ENCODE measurements at places on chromosomes 5 and 9.

DNA sequence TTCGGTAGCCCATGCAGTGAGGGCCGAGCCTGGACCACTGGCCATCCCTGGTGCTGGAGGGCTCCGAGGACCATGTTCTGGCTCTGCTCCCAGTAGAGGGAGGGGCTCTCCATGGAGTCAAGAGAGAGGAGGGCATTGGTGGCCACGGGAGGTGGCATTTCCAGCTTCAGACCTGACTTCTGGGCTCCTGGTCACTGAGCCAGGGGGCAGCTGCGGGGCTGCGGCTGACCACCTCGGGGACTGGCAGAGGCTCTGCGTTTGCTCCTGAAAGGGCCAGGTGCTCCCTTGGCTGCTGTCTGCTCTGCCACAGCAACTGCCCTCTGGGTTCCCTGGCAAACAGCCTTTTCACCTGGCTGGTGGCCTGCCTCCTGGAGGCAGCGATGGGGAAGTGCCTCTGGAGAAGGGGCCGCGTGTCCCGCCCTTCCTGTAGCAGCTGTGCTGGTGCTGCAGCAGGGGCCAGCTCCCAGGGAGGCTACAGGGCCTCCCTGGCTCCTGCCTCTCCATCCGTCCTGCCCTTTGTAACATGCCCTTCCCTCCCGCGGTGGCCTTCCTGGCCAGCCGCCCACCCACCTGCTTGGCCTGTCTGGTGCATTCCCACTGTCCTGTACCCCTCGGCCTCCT lies 144.6 kb downstream of the CACNA1B start:
- no peak for DNase-seq

DNA sequence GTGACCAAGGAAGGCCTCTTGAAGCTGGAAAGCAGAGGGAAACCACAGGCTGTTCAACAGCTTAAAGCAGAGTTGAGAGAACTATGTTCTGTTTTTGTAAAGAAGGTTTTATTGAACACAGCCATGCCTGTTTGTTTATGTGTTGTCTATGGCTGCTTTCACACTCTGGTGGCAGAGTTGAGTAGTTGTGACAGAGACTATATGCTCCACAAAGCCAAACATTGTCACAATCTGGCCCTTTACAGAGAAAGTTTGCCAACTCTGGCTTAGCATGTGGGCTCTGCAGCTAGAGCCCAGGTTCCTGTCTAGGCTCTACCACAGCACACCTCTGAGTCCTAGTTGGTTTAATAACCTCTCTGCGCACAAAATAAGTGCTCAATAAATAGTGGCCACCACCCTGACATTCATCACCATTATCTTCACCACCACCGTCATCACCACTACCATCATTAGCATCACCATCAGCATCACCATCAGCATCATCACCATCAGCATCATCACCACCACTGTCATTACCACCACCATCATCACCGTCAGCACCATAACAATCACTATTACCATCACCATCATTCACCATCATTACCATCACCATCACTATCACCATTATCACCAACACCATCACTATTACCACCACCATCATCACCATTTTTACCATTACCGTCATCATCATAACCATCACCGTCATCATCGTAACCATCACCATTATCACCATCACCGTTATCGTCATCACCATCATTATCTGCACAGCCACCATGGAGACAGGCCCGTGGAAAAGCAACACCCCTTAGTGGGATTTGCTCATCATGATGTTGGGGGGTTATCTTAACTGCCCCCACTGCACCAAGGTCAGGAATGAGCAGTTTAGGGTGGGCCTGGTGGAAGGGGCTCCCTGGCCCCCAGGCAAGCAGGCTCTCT lies 18.3 kb downstream of the AKNA start:
- DNase-seq, result no peak

DNA sequence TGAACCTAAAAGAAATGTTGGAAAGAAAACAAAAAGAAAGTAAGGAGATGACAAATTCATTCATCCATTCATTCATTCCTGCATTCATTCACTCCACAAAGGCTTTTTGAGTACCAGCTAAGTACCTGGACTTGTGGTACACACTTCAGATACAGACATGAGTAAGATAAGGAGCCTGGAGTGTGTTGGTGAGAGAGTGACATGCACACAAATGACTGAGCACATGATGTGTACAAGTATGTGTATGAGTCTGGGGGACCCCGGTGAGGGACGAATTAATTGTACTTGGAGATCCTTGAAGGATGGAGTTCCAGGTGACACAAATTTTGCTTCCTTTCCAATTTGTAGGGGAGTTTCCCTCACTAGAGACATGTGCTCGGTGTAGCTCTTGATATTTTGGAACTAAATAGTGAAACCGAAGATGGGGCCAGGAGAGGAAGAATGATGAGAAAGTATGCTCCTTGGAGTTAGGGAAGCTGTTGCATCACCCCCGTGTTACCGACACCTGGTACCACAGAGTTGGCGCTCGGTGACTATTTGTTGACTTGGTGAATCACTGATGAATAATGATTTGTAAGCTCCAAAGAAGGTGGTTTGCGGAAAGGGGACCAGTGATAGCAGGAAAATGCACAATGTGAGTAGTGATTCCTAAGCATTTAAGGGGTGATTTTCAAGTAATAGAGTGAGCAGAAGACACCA lies 509.8 kb downstream of the CCDC171 start:
- no peak for DNase-seq

DNA sequence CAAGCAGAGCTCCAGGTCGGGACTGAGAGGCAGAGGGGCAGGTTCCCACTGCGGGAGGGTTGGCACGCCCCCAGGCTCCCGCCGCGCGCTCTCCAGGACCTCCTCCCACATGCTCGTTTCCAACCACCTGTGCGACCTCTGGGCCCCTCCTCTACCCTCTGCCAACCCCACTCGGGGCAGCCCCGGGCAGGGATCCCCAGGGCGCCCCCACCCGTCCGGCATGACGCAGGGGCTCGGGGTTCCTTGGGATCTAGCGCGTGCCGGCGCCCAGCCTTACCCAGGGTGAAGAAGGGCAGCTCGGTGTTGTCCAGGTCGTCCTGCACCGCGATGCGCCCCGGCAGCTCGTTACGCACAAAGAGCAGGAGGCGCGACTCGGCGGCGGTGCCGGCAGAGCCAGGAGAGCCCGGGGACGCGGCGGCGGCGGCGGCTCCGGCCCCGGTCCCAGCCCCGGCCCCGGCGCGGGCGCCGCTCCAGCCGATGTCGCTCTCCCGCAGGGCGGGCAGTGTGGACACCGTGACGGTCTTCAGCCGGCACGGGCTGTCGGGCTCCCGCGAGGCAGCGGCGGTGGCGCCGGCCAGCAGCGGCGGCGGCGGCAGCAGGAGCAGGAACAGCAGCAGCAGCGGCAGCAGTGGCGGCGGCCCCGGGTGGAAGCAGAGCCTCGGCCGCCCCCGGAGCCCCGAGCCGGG lies 494 bp downstream of the ASTN2 start:
- no peak for DNase-seq

DNA sequence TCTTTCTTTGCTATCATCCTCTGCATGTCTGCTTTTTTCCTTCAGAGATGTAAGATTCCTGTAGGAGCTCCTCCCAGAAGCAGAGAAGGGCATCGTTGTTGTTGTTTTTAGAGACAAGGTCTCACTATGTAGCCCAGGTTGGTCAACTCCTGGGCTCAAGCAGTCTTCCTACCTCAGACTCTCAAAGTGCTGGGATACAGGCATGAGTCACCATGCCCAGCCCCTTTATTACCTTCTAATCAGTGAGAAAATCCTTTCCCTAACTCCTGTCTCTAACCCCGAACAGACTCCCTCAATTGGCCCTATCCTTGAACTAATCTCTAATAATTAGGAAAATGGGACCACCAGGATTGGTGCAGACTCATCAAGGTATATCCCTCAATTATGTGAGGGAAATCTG lies 64.4 kb downstream of the GALNT10 start:
- no peak for DNase-seq

- no peak for DNase-seq
These were observed 13.4 kb upstream of the EXOC3 start for GRCh38 chr5:429453-430188.

DNA sequence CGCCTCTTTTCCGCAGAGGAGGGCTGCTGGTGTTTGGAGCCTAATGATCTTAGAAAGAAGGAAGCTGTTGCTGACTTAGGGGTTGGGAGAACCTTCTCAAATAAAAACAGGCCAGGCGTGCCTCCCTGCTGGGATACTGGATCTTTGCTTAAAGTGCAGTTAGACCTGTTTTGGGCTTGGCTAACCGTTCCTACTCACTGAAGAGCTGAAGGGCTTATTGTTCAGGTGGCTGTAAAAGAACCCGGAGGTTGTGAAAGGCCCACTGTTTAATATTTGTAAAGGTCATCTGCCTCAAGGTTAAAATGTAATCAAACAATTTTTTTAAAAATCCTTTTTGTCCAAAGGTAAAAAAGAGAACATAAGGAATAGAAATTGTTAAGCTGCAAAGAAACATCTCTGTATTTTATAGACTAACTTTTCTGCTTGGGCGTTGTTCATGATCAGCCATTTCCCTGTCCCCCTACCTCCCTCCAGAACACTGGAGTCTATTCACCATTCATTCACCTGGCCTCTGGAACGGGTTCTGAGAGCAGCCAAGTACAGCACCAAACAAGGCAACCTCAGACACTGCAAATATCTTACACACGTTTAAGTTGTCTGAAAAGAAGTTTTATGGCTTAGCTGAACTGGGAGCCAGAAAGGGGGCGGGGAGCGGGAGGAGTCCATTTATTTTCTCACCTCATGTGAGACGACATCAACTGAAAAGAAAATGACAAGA lies 18.6 kb upstream of the MTMR12 start:
- DNase-seq, result no peak

DNA sequence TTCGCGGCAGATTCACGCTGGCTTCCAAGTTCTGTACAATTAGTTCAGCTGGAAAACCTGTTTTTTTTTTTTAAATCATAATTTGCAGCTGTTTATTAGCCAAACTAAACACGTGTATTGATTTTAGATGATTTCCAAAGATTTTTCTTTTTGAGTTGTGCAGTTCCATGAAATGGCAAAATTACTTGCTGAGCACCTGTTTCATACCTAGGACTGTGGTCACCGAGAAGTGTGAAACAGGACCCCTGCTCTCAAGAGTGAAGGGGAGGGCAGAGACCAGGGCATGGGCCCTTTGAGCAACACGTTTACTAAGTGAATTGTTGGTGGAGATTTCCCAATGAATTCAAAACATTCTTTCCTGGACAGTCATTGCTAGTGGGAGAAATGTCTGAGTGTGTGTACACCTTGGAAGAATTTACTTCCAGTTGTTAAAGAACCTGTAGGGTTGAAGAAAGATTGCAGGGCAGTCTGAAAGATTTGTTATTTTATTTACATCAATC lies 688 bp downstream of the SNX24 start:
- no peak for DNase-seq

GRCh38 chr9:75823151-75823550 lies 67.3 kb upstream of the PCSK5 start:
- DNase-seq, result no peak

- no peak for DNase-seq
These were observed 48.8 kb downstream of the SH3GL2 start for GRCh38 chr9:17627641-17628040.

- DNase-seq, result no peak
These were observed 418.3 kb downstream of the RAB3C start for GRCh38 chr5:59001154-59001553.

GRCh38 chr9:95733741-95734666 lies 141.5 kb upstream of the ERCC6L2 start:
- no peak for DNase-seq

DNA sequence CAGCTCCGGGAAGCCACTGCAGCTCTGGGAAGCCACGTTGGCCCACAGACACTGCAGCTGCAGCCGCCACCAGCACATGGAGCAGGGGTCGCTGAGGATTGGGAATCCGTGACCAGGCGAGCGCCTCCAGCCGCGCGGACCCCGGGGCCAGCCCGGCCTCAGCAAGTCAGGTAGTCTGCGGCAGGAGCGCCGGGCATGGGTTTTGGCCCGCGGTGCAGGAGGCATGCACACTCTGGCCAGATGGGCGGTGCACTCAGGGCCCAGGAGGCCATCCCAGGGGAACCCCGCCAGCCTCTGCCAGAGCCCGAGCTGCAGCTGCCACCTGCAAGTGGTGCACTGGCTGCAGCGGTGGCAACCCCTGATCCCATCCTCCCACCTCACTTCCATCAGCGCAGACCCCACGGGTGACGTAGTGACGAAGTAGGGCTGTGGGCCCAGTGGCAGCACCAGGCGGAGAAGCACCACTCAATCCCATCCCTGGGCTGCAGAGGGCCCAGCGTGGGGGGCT lies 368.3 kb upstream of the SPATA31A5 start:
- no peak for DNase-seq

GRCh38 chr5:36899860-36900259 lies 23.3 kb downstream of the NIPBL start:
- DNase-seq, result no peak

GRCh38 chr5:77066823-77067442 lies 20.2 kb downstream of the ZBED3 start:
- no peak for DNase-seq

DNA sequence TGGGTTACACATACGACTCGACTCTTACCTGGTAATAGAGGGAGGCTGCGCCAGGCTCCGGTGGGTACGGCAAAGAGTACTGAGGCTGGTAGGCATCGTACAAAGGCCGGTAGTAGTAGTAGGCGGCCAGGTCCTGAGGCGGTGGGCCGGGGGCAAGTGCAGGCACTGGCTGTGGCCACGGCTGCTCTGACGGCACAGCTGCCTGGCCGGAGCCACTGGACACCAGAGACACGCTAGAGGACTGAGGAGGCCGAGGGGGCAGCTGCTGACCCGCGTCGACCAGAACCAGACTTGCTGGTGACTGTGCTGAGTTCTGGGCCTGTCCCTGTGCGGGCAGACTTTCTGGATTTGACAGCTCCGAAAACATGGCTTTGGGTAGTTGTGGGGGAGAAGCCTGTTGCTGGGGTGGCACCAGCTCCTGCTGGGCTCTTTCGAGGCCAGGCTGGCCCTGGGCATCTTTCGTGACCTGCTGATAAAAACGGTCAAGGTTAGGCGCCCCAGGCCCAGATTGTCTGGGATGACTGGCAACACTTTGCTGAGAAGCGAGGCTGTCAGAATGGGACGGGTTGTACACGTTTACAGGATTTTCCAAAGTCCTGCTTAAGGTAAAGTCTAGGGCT lies 8.7 kb downstream of the SEC16A start:
- no peak for DNase-seq

- DNase-seq, result no peak
These were observed 109.7 kb upstream of the IER5L start for GRCh38 chr9:129287619-129288305.
